ENCODE measurements at places on chromosomes 7 and 10. TPM values are rescaled to one million over a fixed set of nuclear protein-coding genes. Genes with fewer than 3 reads are reported as not detected.

Gene DNAH11
- total RNA-seq = 0.97 TPM

Gene CDC14C
- total RNA-seq = not detected

DNA sequence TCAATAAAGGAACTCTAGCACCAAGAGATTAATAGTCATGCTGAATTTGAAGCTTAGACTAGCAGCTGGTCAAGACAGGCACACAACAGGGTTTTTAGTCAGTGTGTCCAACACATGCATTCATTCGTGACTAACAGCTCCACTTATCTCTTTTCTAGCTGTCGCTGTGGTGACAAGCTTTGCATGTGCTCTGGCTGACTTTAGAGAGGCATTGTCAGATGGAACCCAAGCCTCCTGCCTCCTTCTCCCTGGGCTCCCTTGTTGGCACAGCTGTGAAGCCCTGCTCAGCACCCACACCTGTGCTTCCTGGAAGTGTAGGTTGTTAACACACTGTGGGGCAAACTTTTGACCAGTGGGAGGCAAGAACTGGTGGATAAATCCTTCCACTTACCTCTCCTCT lies 9.8 kb upstream of the AGK start:
- H3K4me3 ChIP-seq = no peak overlapping the region
- no peaks in the 10 kb centered on the region for H3K4me1 ChIP-seq
- H3K36me3 ChIP-seq = no peaks in the 10 kb centered on the region
- peaks cover 40% of the 10 kb centered on the region for H3K27me3 ChIP-seq
- no peak overlapping the region for H3K27ac ChIP-seq

Gene LAMB1
- total RNA-seq = not detected

Gene STK32C
- total RNA-seq = 8.4 TPM

GRCh38 chr7:110418659-110419280 lies 672.2 kb upstream of the LRRN3 start:
- no peak for DNase-seq
- H3K4me3 ChIP-seq = no peak overlapping the region
- peaks cover 16% of the 10 kb centered on the region for H3K27me3 ChIP-seq
- no peaks in the 10 kb centered on the region for H3K4me1 ChIP-seq

DNA sequence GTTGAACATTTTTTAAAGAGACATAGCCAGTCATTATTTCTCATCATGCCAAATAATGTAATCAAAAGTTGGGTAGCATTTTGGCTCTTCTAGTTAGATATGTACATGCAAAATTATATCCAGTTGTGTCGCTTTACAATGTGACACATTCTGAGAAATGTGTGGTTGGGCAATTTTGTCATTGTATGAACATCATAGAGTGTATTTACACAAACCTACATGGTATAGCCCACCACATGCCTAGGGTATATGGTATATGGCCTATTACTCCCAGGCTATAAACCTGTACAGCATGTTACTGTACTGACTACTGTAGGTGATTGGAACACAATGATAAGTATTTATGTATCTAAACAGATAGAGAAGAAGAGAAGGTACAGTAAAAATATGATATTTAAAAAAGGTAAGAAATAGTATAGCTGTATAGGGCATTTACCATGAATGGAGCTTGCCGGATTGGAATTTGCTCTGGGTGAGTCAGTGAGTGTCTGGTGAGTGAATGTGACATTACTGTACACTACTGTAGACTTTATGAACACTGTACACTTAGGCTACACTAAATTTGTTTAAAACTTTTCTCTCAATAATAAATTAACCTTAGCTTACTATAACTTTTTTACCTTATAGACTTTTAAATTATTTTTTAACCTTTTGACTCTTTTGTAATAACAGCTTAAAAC lies 16.5 kb downstream of the ZNF365 start:
- H3K27me3 ChIP-seq = peaks cover 17% of the 10 kb centered on the region
- H3K4me3 ChIP-seq = no peak overlapping the region
- DNase-seq = no peak
- H3K4me1 ChIP-seq = peaks cover 6% of the 10 kb centered on the region

DNA sequence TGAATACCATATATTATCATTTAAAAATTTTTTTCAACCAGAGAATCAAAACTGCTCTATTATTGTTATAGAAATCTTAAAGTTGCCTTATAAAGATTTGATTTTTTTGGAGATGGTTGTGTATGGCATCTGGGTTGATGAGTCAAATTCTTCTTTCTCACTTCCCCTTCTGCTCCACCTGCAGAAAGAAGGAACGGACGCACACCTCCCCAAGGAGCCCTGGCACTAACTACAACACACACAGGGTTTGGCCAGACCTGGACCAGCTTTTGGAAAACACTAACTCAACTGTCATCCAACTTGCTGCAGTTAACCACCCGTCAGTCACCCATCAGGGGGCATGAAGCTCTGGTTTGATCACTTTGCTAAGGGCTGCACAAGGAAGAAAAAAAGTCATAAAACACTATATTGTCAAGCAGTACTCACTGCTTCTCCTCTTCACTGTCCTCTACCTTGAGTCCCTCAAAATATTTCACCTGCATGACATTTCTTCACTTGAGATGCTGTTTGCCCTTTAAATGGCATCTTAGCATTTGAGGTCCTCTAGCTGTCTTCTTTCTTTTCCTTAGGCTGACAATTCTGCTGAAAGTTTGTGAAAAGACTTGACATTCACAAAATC lies 266.7 kb upstream of the PHF14 start:
- no peaks in the 10 kb centered on the region for H3K4me1 ChIP-seq
- H3K36me3 ChIP-seq = no peaks in the 10 kb centered on the region
- no peaks in the 10 kb centered on the region for H3K27me3 ChIP-seq
- H3K27ac ChIP-seq = no peak overlapping the region
- DNase-seq = no peak

Gene HOXA4
- total RNA-seq = not detected

Gene PNLIPRP1
- not detected for total RNA-seq

- peak overlapping the region; percentile 80 for H3K4me3 ChIP-seq
- H3K4me1 ChIP-seq = peaks cover 73% of the 10 kb centered on the region
- peaks cover 11% of the 10 kb centered on the region for H3K36me3 ChIP-seq
- H3K27me3 ChIP-seq = no peaks in the 10 kb centered on the region
Measured at GRCh38 chr10:71761105-71761511, 12.2 kb downstream of the VSIR start.

- H3K36me3 ChIP-seq = no peaks in the 10 kb centered on the region
- no peaks in the 10 kb centered on the region for H3K4me1 ChIP-seq
- DNase-seq = no peak
- no peak overlapping the region for H3K27ac ChIP-seq
Measured at GRCh38 chr7:86320341-86320740, 323.4 kb upstream of the GRM3 start.

GRCh38 chr10:11880151-11881029 lies 57.2 kb downstream of the PROSER2 start:
- no peaks in the 10 kb centered on the region for H3K27me3 ChIP-seq
- no peak overlapping the region for H3K4me3 ChIP-seq
- H3K4me1 ChIP-seq = peaks cover 15% of the 10 kb centered on the region
- DNase-seq = no peak
- H3K27ac ChIP-seq = no peak overlapping the region
- H3K36me3 ChIP-seq = no peaks in the 10 kb centered on the region

DNA sequence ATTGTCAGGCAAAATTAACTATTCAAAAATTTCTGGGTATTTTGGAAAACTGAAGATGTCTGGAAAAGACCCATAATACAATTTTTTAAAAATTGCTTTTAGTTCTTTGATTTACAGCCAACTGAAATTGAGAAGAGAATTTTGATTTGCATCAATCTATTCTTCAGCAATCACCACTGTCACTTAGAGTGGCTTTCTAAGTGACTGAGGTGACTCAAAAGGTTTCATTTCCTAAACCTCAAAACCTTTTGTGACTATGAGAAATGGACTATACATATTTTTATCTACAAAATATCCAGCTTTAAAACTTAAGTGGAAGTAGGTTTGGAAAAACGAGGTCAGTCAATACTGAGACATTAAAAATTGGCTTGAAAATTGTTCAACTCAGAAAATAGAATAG lies 60.0 kb downstream of the ENO4 start:
- H3K4me1 ChIP-seq = no peaks in the 10 kb centered on the region
- no peak for DNase-seq
- H3K27ac ChIP-seq = no peak overlapping the region
- peaks cover 4% of the 10 kb centered on the region for H3K27me3 ChIP-seq
- H3K36me3 ChIP-seq = no peaks in the 10 kb centered on the region
- no peak overlapping the region for H3K4me3 ChIP-seq

Gene MCM7
- total RNA-seq = 111 TPM

DNA sequence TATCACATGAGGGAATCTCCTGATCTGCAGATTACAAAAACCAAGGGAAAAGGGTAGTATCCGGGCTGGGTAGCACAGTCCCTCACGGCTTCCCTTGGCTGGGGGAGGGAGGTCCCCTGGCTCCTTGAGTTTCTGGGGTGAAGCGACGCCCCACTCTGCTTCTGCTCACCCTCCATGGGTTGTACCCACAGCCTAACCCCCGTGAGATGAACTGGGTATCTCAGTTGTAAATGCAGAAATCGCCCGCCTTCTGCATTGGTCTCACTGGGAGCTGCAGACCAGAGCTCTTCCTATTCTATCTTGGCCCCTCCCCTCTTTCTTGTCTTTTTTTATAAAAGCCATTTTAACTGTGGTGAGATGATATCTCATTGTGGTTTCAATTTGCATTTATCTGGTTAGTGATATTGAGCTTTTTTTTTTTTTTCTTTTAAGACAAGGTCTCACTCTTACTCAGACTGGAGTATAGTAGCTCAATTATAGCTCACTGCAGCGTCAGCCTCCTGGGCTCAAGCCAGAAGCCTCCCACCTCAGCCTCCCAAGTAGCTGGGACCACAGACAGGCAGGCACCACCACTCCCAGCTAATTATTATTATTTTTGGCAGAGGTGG lies 87.8 kb downstream of the ABCC2 start:
- peak overlapping the region; percentile 83 for H3K4me3 ChIP-seq
- peaks cover 59% of the 10 kb centered on the region for H3K27me3 ChIP-seq
- H3K27ac ChIP-seq = no peak overlapping the region
- DNase-seq = no peak
- H3K36me3 ChIP-seq = peaks cover 6% of the 10 kb centered on the region
